GM12891 (cell line): ENCODE measurements at places on chromosomes 7 and 10.

GRCh38 chr10:23197416-23197861, 5.3 kb downstream of the PTF1A start:
- DNase-seq, result no peak

DNA sequence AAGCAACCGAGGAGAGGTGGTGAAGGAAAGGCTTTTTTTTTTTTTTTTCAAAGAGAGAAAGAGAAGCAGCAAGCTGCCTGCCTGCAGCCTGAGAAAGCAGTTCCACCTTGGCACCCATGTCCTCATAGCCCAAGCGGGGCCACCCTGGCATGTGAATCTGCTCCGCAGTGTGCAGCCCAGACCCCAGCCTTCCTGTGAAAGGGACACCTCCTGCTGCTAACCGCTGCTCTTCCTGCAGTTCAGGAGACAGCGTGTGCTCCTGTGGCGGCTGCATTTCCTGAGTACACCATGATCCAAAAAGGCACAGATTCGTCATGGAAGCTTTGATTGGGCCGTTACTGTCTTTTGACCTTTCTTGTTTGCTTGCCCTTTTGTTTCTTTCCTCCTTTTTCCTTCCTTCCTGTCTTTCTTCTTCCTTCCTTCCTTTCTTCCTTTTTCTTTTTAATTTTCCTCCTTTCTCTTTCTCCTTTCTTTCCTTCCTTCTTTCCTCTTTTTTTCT, 38.1 kb downstream of the IKZF1 start:
- DNase-seq, result no peak

DNA sequence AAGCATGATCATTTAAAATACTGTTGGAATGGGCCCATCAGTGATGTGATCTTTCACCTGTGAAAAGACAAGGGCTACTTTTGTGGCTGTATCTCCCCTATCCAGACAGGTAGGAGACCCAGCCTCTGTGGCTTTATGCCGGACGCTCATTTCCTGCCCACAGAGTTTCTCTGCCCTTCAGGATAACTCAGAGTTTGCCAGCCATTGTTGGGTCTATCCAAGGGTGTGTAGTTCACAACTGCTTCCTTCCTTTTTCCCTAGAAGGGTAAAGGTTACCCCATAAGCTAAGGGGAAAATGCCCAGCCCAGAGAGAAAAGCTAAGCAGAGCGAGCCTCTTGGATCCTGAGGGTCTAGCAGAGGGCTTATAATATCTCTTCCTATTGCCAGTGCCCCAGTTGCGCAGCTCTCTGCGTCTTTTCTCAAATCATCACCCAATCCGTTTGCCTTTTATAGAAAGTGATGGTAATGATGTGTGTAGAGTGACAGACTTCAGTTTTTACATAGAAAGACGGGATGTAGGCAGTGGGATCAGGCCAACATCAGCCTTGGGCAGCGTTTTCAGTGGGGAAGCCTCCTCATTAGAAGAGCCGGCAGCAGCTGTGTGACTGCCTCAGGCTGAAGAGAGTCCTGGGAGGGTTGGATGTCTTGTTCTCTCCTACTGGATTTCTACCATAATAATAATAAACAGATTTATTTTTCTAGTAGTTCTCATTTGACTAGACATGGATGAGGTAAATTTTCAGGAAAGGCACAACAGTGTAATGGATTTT, 80.5 kb downstream of the MET start:
- DNase-seq, result no peak

DNA sequence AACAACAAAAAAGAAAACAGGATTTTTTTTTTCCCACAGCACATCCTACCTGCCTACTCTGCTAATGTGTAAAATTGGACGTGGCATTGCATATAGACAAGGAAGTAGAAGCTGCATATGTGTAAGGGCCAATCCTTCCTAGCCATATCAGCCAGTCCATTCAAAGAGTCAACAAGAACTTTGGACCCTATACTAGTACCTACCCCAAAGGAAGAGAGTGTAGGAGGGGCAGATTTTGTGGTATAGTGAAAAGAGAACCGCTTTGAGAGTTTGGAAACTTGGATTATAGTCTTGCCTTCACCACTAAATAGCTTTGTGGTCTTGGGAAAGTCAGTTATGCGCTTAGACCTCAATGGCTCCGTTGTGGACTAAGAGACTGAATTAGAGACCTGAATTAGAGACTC, 12.1 kb upstream of the MCU start:
- DNase-seq, result no peak

DNA sequence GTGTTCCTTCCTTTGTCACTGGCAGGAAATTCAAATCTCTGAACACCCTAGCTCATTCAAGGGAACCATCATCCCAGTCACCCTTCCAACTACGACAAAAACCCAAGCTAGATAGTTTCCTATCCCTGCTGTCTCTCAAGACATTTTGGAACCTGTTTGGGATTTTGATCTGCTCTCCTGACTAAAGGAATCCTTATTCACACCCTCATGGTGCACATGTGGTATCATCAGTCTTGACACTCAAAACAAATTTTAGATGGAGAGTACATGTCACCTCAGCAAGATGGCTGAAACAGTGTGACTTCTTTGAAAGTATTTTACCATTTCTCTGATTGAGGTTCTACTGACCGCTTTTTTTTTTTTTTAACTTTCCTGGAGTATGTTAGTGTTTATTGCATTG, 234.3 kb upstream of the TMEM229A start:
- no peak for DNase-seq

- peak; percentile 53 for DNase-seq
Measured at GRCh38 chr10:49299816-49300139, 808 bp downstream of the C10orf71 start.

DNA sequence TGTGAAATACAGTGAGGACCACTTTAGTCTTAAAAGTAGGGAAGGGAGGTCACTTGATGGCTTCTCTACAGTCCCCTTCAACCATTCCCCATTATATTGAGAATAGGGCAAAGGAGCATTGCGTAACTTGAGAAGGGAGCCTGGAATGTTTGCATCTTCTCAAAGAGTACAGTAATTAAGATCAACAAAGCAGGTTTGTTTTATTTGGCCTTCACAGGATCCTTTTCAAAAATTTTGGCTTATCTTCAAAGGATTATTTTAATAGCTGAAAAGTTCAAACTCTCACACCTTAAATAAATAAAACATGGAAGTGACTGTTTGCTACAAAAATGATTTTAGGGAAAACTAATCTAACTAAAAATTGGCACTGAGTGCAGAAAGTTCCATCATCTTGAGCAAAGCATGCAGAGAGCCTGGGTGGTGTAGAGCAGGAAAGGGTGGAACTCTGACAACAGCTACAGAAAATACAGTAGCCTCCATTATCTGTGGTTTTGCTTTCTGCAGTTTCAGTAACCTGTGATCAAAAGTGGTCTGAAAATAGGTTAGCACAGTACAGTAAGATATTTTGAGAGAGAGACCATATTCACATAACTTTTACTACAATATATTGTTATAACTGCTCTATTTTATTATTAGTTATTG, 214.0 kb downstream of the MDFIC start:
- DNase-seq, result no peak

- no peak for DNase-seq
Measured at GRCh38 chr7:104550362-104550761, 222.0 kb downstream of the LHFPL3 start.

- no peak for DNase-seq
Measured at GRCh38 chr10:122864901-122865300, 14.5 kb downstream of the FAM24B start.

- no peak for DNase-seq
Measured at GRCh38 chr10:36092116-36092515, 450.0 kb upstream of the FZD8 start.
